ENCODE measurements at places on chromosomes 3 and 15. TPM values are rescaled to one million over a fixed set of nuclear protein-coding genes. Genes with fewer than 3 reads are reported as not detected.

Gene VEPH1
- 98.0 TPM for total RNA-seq

Gene APOD
- 0.43 TPM for total RNA-seq

Gene UBA5
- 41.0 TPM for total RNA-seq

Gene CSTA
- 8.0 TPM for total RNA-seq

Gene CNTN4
- 2.9 TPM for total RNA-seq

Gene TJP1
- 47.9 TPM for total RNA-seq

Gene FBXO45
- total RNA-seq = 7.8 TPM

Gene PSTPIP1
- not detected for total RNA-seq

Gene TLR9
- total RNA-seq = under 0.01 TPM

Gene CADM2
- total RNA-seq = not detected

Gene ARGFX
- total RNA-seq = not detected

Gene AGBL1
- total RNA-seq = not detected

Gene KCNH8
- not detected for total RNA-seq

Gene GOLGA6B
- not detected for total RNA-seq

Gene POLQ
- 1.8 TPM for total RNA-seq

Gene P2RY14
- total RNA-seq = 0.43 TPM

Gene DUOXA2
- total RNA-seq = not detected

Gene MCF2L2
- total RNA-seq = 0.37 TPM

Gene AHSG
- total RNA-seq = not detected

Gene GOLGA8Q
- total RNA-seq = 1.3 TPM

Gene STRIT1
- total RNA-seq = not detected

Gene C3orf20
- 0.09 TPM for total RNA-seq

Gene ERC2
- not detected for total RNA-seq

Gene MESP2
- total RNA-seq = 0.57 TPM

Gene GTF2A2
- 30.4 TPM for total RNA-seq

Gene SECISBP2L
- 25.9 TPM for total RNA-seq

Gene CLCN2
- 3.3 TPM for total RNA-seq

Gene MUC20
- 0.74 TPM for total RNA-seq

Gene PYDC2
- not detected for total RNA-seq

Gene ZKSCAN7
- 7.8 TPM for total RNA-seq

Gene IGDCC3
- not detected for total RNA-seq

Gene ROPN1
- total RNA-seq = not detected

Gene OIP5
- 0.74 TPM for total RNA-seq

Gene INKA1
- total RNA-seq = 3.7 TPM

Gene TRH
- not detected for total RNA-seq

Gene FAM43A
- total RNA-seq = 20.3 TPM

Gene TNK2
- total RNA-seq = 4.0 TPM

Gene CLDN11
- total RNA-seq = 563 TPM

Gene MITF
- total RNA-seq = 24.0 TPM

Gene THAP10
- 1.0 TPM for total RNA-seq

Gene CPA3
- total RNA-seq = not detected

Gene IL12A
- 0.43 TPM for total RNA-seq

Gene CPN2
- total RNA-seq = not detected

Gene SKOR1
- 0.09 TPM for total RNA-seq

Gene BMF
- total RNA-seq = 4.6 TPM

Gene PPP1R2
- total RNA-seq = 111 TPM

Gene NLGN1
- total RNA-seq = 8.7 TPM

Gene HYKK
- 2.1 TPM for total RNA-seq

Gene CTXN2
- not detected for total RNA-seq

Gene RARRES1
- 166 TPM for total RNA-seq

Gene USP19
- 45.9 TPM for total RNA-seq

Gene NR2E3
- 0.14 TPM for total RNA-seq

Gene ABI3BP
- total RNA-seq = 1.3 TPM

Gene EFCC1
- total RNA-seq = not detected

Gene C3orf85
- not detected for total RNA-seq

Gene CHRM5
- total RNA-seq = under 0.01 TPM
